Naive thymus-derived CD8-positive, alpha-beta T cell (primary cell): ENCODE measurements at places on chromosomes 5 and 9.

GRCh38 chr5:25539536-25539935 lies 894.8 kb upstream of the CDH10 start:
- no peak for DNase-seq

GRCh38 chr5:149228618-149229297 lies 42.9 kb upstream of the AFAP1L1 start:
- DNase-seq, result no peak

DNA sequence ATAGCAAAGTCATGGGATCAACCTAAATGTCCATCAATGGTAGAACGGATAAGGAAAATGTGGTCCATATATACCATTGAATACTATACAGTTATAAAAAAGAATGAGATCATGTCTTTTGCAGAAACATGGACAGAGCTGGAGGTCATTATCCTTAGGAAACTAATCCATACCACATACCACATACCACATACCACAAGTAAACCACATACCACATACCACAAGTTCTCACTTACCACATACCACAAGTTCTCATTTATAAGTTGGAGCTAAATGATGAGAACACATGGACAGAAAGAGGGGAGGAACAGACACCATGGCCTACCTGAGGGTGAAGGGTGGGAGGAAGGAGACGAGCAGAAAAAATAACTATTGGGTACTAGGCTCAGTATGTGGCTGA lies 154.6 kb upstream of the GHR start:
- no peak for DNase-seq

DNA sequence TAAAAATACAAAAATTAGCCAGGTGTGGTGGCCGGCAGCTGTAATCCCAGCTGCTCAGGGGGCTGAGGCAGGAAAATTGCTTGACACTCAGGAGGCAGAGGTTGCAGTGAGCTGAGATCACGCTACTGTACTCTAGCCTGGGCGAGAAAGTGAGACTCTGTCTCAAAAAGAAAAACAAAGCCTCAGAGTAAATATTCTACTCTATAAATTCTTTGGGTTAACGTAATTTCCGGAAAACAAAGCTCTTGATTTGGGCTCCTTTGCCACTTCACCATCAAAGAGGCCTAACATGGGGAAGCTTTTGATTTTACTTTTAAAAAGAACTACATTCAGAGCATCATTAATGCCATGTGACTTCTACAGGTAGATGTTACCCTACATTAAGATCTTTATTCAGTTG lies 103.1 kb downstream of the SERINC5 start:
- DNase-seq, result peak; percentile 61

DNA sequence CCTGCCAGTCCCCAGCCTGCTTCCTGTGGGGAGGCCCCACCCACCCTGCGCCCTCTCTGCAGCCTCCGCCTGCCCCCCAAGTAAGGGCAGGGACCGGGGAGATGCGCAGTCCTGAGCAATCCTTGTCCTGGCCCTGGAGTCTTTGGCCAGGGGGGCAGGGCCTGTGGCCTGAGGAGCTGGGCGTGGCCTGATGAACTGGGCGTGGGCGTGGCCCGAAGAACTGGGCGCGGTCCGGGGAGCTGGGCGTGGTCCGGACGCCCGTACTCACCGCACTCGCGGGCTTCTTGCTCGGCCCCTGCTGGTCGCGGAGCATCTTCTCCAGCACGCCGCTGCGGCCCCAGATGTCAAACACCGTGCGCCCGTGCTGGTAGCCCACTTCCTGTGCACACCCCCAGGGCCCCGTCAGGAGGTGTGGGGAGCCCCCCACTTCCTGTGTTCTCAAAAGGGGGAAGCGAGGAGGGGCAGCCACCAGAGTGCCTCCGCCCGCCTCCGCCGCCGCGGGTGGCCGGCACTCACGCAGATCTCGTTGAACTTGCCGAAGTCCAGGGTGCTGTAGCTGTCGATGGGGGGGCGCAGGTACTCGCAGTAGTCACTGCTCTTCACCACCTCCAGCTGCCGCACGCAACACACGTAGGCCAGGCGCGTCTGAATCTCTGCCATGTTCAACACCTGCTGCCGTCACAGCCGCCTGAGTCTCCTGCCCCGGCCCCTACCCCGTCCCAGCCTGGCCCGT lies 2.7 kb upstream of the NSMF start:
- peak; percentile 95 for DNase-seq

- no peak for DNase-seq
Observed at GRCh38 chr5:119319890-119320289, 35.9 kb upstream of the TNFAIP8 start.

- DNase-seq, result no peak
Observed at GRCh38 chr9:82572146-82572545, 490.8 kb downstream of the RASEF start.

DNA sequence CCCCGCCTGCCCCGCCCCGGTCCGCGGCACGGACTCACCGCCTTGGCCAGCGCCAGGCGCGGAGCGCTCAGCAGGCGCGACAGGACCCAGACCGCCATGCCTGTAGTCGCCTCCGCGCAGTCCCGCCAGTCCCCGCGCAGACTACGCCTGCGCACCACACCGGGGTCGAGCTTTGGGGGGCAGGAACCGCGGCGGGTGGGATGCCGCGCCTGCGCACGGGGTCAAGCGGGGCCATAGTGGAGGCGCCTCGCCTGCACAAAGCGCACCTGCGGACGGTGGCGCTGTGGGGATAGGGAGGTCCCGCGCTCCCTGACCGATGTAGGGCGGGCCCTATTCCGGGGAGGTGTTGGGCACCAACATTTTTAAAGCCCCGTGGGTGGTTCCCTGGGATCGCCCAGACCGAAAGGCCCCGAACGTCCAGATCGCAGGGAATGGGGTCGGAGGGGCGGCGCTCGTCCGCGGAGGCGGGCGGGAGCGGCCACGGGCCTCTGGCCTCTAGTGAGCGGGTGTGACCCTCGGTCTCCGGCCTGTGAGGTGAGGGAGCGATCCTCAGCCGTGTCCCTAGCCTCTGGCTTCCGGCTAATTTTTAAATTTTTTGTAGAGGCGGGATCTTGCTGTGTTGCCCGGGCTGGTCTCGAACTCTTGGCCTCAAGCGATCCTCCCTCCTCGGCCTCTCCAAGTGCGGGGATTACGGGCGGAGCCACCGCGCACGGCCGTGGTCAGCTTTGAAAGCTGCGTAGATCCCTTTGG lies 70.8 kb upstream of the LPCAT1 start:
- peak; percentile 87 for DNase-seq

- no peak for DNase-seq
Observed at GRCh38 chr5:160268121-160268520, 38.8 kb downstream of the FABP6 start.
